ENCODE measurements at places on chromosomes 7 and 10.

GRCh38 chr7:106326594-106327537, 42.1 kb upstream of the NAMPT start:
- no peak for DNase-seq

- DNase-seq, result no peak
Measured at GRCh38 chr7:137003086-137003485, 134.6 kb downstream of the CHRM2 start.

GRCh38 chr10:30472414-30473155, 38.6 kb downstream of the MAP3K8 start:
- DNase-seq, result no peak

DNA sequence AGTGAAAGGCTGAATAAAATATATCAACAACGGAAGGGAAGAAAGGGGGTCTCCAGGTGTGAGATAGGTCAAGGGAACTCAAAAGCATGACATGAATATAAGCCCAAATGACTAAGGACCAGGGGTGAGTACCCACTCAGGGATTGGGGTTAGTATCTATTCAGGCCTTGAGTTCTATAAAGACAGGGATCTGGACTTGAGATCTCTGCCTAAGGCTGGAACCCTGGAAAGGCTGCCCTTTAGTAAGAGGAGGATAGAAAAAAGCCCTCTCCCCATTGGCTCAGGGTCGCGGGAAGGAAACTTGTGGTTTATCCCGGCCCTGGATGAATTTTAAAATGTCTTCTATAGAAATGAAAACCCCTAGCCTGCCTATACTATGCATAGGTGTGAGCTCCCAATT, 2.4 kb upstream of the ITPRIP start:
- no peak for DNase-seq

DNA sequence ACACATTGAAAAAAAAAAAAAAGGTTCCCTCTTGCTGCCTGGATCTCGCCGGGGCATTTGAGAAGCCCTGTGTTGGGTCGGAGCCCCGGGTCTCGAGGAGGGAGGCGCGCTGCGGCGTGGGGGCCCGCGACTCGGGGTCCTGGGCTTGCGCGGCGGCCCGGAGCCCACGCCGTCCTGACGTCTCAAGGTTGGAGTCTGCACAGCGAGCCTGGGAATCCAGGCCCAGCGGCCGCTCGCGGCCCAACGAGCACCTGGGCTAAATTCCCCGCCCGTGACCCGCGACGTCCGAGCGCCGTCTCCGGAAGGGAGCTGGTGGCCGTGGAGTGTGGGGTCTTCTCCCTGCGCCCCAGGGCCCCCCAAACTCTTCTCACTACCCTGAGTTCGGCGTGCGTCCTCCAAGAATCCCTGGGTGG, 1.4 kb upstream of the CTBP2 start:
- DNase-seq, result no peak

GRCh38 chr7:22842383-22842941, 19.8 kb upstream of the TOMM7 start:
- DNase-seq, result no peak

GRCh38 chr7:151085691-151086620, at the start of gene AGAP3:
Gene AGAP3 (plus strand): TSS chr7:151086475. CDS start chr7:151086742, 267 bp downstream.
- DNase-seq, result peak; percentile 43
